ENCODE measurements at places on chromosomes 13 and 19.

- no peak for DNase-seq
Observed at GRCh38 chr13:33182729-33183128, 102.8 kb downstream of the STARD13 start.

GRCh38 chr13:34307607-34308006 is 489.7 kb downstream of the RFC3 start:
- no peak for DNase-seq

DNA sequence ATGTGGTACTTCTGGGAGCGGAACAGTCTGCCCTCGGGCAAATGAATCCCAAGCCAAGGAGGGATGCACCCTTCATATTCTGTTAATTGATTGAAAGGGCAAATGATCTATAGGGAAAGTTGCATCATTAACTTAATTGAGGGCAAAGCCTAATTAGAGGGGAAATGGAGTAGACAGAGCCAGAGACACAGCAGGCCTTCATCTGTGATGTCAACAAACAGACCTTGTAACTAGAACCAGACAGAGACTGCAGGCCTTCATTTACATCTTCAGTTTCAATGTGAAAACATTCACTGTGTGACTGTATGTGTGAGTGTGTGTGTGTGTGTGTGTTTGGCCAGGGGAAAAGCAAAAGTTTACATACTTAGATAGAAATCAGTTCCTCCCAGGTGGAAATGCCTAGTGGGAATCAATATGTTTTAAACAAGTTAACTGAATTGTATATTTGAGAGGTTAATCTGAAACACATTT is 126.4 kb downstream of the SPRY2 start:
- DNase-seq: no peak

DNA sequence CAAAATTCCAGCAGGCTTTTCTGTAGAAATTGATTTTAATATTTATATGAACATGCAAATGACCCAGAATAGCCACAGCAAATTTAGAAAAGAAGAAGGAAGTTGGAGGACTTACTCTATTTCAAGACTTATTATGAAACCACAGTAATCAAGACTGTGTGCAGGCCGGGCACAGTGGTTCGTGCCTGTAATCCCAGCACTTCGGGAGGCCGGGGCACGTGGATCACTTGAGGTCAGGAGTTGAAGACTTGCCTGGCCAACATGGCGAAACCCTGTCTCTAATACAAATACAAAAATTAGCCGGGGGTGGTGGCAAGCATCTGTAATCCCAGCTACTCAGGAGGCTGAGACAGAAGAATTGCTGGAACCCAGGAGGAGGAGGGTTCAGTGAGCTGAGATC is 6.0 kb upstream of the FFAR2 start:
- no peak for DNase-seq

GRCh38 chr13:73851104-73851503 is 283.1 kb downstream of the KLF12 start:
- no peak for DNase-seq
